Vagina (tissue), 2 donors: ENCODE measurements at places on chromosomes 11 and 22. TPM values are rescaled to one million over a fixed set of nuclear protein-coding genes. Genes with fewer than 3 reads are reported as not detected.

ART1 gene
- not detected for total RNA-seq

TRIM49 gene
- not detected for total RNA-seq

MS4A6A gene
- 30.7 TPM for total RNA-seq

PLAAT5 gene
- total RNA-seq, result 0.74 TPM

GANAB gene
- 129 TPM for total RNA-seq

OR51B5 gene
- 1.2 TPM for total RNA-seq
